Stimulated activated CD4-positive, alpha-beta T cell treated with anti-CD3 and anti-CD28 coated beads, Interleukin-4, amount 100 ng/mL, for 4 hours (primary cell): ENCODE measurements at places on chromosomes 16 and 17.

- no peak for DNase-seq
Measured at GRCh38 chr16:63426275-63426870, 1390.1 kb upstream of the CDH8 start.

DNA sequence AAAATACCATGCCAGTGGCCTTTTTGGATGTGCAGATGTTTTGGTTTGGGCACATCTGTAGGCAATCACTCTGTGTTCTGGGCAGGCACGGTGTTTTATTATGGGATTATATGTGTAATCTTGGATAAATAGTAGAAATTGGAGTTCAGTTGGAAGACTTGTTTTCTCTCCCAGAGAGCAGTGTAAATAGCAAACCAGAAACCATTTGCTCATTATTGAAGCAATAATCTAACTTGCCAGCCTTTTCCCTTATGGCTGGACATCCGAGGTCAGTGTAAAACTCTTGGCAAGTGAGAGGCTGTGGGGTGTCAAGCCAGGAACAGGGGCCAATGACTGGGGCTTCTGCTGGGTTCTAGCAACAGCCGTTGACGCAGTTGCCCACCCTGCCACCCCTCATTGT, 69.9 kb downstream of the IRX3 start:
- DNase-seq: no peak

DNA sequence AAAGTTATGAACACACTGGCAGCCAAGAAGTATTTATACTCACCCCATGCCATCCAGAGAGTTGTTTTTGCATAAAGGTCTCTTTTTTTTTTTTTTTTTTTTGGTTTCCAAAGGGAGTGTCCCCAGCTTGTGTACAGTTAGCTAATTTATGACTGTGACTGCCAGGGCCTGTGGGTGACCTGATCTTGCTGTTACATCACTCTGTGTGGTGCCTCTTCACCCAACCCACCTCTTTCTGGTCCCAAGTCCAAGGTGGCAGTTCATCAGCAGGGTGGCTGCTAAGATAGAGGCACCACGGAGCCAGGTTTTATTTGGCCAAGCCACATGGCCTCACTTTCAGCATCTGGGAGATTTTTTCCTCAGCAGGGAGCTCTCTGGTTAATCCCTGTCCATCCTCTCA, at the start of gene NOS2:
Gene NOS2, minus strand, starts transcription at position 8 of the 400 bp plus-strand sequence. CDS start 1,720 bp downstream, outside the sequence.
- no peak for DNase-seq

DNA sequence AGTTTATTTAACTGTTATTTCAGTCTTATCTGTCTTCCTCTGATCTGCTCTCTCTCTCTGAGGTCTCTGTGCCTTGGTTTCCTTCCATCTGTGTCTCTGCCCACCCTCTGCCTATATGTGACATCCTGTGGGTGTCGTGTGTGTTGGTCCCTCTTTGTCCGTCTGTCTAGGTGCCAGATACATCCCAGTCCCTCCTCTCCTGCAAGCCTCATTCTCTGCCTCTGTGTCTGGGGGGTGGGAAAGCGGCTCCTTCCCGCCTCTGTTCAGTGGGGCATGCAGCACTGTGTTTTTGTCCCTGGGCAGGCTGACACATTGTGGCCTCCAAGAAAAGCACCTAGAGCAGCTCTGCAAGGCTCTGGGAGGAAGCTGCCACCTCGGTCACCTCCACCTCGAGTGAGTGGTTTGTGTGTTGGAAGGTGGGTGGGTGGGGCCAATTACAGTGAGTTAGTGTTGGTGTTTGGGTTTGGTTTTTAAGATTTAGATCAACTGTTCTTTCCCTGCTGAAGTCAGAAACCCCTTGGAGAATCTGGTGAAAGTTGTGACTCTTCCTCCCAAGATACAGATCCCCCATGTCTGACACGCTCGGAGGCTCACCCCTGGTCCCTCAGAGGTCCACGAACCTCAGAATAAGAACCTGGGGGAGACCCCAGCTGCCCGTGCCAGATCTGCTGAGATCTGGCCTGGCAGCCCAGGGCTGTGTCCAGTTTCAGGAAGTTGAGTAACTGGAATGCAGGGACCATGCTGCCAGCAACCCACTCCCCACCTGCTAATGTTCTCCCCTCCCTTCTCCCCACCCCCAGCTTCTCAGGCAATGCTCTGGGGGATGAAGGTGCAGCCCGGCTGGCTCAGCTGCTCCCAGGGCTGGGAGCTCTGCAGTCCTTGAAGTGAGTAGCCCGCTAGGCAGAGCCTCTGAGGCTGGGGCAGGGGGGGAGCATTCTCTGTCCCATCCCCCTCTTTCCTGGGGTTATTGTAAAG, 50.9 kb upstream of the CPNE2 start:
- DNase-seq: peak; percentile 83

GRCh38 chr16:47611042-47611441, 149.9 kb downstream of the PHKB start:
- no peak for DNase-seq

DNA sequence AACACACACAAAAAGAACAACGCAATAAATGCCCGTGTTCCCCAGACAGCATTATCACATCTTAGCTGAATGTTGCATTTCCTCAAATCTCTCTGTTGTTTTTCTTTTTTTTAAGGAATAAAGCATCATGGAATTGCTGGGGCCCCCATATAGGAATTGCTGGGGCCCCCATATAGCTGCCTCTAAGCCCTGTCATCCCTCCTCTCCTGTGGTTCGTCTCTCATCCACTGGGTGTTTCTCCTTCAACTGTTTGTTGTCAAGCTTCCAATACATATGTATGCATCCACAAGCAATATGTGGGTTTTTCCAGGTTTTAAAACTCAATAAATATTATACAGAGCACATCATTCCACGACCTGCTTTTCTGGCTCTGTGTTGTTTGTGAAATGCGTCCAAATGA, 43.2 kb downstream of the HSBP1 start:
- DNase-seq: no peak
